ENCODE measurements at places on chromosomes 12 and 14.

DNA sequence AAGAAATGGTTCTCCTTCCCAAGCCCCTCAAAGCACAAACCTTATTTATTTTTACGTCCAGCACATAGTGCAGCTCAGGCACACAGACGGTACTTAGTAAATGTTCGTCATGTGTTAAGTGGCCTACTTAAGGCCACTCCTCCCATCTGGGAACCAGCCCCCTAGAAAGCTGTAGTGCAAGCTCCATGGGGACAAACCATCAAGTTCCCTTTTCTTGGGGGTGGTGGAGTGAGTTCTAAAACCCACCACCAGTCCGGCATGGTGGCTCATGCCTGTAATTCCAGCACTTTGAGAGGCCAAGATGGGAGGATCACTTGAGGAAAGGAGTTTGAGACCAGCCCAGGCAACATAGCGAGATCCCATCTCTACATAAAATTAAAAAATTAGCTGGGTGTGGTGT lies 49.4 kb downstream of the PITPNM2 start:
- no peak for DNase-seq

DNA sequence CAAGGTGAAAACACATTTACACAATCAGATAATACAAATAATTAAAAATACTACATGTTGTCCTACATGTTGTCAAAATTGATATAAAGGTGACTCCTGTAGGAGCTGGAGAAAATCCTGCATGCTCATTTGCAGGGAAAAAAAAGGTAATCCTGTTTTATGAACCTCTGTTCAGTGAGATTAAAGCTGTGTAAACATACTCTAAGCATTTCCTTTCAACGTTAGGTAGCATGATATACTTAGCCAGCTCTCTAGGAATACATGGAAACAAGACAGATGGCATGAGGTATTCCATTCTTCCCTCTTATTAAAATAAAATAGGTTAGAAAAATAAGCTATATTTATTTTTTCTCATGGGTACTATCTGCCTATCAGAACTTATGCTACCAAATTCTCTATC lies 635.7 kb upstream of the FLRT2 start:
- DNase-seq: no peak

DNA sequence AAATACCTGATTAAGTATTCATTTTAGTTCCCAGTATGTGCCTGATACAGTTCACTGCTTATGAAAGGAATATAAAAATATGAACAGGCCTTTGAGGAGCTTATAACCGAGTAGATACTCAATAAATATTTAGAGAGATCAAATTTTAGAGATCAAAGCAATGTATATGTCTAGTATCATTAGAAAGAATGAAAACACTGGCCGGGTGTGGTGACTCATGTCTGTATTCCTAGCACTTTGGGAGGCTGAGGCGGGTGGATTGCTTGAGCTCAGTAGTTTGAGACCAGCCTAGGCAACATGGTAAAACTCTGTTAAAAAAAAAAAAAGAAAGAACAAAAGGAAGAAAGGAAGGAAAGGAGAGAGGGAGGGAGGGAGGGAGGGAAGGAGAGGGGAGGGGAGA lies 113.2 kb upstream of the EEA1 start:
- DNase-seq: no peak

DNA sequence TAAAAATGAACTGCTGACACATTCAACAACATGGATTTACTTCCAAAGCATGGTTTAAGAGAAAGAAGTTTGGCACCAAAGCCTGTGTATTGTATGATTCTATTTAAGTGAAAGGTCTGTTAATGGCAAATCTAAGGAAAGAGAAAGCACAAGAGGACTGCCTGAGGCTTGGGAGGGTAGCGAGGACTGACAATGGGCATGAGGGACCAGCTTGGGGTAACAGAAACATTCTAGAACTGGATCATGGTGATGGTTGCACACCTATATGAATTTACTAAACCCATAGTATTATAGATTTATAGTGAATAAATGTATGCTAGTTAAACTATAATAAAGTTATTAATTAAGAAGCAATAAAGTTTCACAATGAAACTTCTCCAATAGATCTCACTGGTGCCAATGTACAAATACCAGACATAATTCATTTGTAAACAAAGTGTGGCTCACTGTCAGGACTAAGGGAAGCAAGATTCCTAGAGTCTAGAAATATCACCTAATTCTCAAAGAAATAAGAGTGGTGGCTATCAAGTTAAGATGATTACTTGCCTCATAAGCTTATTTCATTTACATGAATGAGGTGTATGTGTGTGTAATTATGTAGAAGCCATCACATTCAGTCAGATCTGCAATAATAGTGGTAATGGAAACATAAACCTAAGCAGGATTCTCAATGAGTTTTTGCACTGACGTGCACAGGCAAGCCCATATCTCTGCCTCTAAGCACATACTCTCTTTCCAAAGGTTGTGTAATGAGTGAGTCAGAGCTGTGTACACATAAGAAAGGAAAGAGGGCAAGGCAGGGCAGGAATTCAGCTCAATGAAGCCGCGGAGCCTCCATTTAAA lies 353.4 kb downstream of the KCNH5 start:
- DNase-seq: no peak
